ENCODE measurements at places on chromosomes 7 and 10.

DNA sequence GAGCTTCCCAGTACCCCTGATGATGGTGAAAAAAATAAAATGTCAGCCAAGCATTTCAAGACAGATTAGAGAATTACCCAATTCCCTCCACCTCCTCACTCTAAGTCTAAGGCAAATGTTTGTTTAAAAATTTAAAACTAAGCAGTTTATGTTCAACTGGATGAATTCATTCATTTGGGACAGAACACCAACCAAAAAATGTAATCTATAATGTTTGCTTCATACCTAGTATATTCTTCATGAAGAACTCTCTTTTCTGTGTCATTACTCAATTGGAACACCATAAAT lies 325.7 kb upstream of the BMPER start:
- no peak for DNase-seq

GRCh38 chr7:135706858-135707569 lies 21.0 kb downstream of the SLC13A4 start:
- no peak for DNase-seq

GRCh38 chr10:6347391-6347951 lies 144.7 kb downstream of the PFKFB3 start:
- DNase-seq: no peak

GRCh38 chr7:98287486-98287959 lies 6.0 kb downstream of the BRI3 start:
- no peak for DNase-seq

- DNase-seq: no peak
These were observed 90.4 kb downstream of the HIPK2 start for GRCh38 chr7:139687211-139687954.

GRCh38 chr7:40656349-40656748 lies 521.5 kb downstream of the SUGCT start:
- DNase-seq: no peak

GRCh38 chr10:96691761-96692160 lies 28.6 kb downstream of the PIK3AP1 start:
- DNase-seq: no peak

DNA sequence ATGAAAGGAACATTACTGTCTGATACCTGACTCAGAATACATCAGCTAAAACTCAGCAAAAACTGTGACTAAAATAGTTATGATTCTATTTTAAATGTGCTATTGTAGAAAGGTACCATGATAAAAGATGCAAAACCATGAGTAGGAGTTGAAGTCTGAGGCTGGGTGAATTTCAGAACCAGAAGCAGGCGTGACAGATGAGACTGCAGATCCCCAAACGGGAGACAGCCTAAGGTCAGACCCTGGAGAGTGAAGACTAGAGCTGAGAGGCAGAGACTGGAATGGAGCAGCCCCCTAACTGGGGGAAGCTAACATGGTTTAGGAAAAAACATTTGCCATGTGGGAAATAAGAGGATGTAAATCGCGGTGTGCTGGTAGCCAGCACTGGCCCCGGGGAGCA lies 275.8 kb downstream of the POM121L12 start:
- no peak for DNase-seq

GRCh38 chr10:96365571-96365970 lies 6.8 kb upstream of the OPALIN start:
- no peak for DNase-seq

DNA sequence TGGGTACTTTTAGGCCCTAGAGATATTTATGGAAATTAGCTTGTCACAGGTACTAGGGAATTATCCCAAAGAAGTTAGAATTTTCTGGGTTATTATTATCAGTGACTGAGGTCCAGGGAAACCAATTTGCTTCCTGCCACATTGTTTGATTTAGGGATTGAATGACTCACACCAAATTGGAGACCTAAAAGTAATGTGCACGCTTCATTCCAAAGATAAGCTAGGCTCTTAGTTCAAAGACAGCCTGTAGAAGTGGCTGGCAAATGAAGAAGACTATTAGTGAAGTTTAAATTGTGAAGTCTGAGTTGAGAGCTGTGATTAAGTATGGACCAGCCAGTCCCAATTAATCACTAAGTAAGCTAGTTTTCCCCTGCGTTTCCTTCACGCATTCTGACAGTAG lies 188.1 kb upstream of the MYO3A start:
- no peak for DNase-seq

GRCh38 chr7:84895563-84895962 lies 291.3 kb downstream of the SEMA3D start:
- no peak for DNase-seq

- DNase-seq: no peak
These were observed 48.0 kb upstream of the CYP2C9 start for GRCh38 chr10:94890264-94891022.

DNA sequence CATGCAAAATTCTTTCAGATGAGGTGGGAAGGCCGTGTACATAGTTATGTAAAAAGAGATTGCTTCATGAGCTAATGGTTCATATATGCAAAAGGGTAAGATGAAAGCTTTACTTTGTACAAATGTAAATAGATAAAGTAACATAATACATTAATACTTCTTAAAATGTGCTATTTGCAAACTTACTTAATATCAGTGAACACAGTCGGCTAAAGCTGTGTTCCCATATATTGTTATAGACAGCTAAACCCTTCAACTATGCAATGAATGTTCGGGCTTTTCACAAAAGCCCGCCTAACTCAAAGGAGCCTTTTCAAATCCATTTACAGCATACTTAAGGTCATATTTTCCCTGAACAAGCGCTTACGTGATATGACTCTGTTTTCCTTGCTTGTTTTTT lies 340.6 kb upstream of the GALNT17 start:
- no peak for DNase-seq

GRCh38 chr10:86287110-86287793 lies 79.3 kb downstream of the GRID1 start:
- no peak for DNase-seq

DNA sequence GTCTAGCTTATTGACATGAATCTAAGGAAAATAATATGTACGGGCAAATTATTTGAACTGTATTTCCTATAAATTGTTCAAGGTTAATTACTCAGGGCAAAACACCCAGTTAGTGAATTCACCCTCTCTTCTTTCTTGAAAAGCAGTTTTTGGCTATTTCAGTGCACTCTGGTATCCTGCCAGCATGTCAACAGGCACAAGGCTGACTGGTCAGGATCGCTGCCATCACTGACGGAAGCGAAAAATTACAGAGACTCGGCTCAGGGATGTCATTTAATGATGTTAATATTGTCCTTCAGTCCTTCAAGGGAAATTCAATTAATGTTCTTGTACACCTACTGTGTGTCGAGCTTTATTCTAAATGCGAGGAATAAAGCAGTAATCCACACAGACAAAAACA lies 28.3 kb upstream of the OLAH start:
- no peak for DNase-seq

- DNase-seq: no peak
These were observed 382.7 kb upstream of the LRGUK start for GRCh38 chr7:133744451-133744850.

GRCh38 chr7:54299426-54299825 lies 242.7 kb upstream of the VSTM2A start:
- DNase-seq: no peak

DNA sequence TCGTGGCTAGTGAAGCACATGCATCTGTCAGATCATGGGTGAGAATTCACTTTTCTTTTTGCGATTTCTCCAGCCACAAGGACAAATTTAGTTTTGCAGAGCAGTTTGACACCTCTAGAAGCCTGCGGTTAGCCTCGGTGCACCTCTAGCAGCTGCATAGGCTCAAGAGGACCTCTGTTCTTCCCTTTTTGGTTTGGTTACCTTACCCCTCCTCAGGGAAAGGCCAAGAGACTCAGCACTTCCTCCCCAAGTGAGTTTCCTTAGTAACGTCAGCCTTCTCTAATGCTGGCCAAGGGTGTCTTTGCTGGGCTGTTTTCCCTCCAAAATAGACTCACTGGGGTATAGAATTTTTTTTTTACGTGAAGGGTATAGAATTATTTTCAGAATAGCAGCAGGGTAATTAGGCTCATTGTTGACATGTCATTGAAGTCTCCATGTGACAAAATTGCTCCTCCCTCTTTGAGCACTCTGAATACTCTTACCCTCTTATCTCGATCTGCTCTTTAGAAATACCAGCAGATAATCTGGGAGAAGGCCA lies 97.8 kb downstream of the AUTS2 start:
- DNase-seq: no peak

GRCh38 chr10:17655567-17656146 lies 11.7 kb downstream of the STAM start:
- no peak for DNase-seq

GRCh38 chr10:32327364-32327691 lies 19.6 kb downstream of the EPC1 start:
- DNase-seq: no peak

DNA sequence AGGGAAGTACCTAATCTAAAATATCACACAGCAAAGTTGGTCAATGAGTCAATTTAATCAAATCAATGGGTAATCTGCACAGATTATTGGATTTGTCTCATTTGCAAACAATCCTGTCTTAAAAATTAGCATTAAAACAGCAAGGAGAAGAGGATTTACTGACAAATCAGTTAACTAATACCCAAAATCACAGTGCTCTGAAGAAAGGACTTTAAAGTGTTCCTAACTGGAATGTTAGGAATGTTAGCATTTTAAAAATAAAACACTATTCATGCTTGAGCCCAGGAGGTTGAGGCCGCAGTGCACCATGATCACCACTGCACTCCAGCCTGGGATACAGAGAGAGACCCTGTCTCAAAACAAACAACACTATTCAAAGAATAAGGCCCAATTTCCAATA lies 83.1 kb downstream of the CHCHD3 start:
- DNase-seq: no peak

DNA sequence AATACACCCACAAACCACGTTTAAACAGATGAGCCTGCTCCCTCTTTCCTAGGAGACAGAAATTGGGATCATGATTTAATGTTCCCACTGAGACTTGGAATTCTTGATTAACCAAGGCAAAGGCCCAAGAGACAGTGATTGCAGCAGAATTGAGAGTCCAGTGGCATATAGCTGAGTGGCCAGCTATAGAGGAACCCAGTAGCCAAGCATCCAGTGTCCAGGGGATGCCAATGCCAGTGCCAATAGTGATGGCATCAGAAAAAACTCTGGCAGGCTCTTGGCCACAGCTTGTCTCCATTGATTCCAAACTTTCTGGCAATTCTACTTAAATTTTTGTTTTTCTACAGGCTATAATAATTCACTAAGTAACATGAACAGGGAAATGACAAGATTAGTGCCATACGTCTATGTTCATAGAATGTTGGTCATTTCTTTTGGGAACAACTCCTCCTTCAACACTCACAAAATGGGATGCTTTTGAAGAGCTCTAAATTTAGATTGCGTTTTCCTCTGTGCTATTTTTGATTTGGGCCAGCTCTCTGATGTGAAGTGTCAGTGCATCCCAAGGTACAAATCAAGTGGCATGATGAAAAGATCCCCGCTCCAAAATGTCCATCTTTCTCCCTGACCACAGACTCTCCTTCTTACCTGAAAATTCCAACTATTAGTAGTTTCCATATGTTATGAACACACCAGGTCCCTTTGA lies 83.1 kb upstream of the A1CF start:
- no peak for DNase-seq

- no peak for DNase-seq
These were observed 234.2 kb downstream of the PRPF18 start for GRCh38 chr10:13820964-13821337.

Data from NCI-H2081 treated with DMSO at 0.1 percent for 48 hours (cell line).